ENCODE measurements at places on chromosomes 4 and X.

DNA sequence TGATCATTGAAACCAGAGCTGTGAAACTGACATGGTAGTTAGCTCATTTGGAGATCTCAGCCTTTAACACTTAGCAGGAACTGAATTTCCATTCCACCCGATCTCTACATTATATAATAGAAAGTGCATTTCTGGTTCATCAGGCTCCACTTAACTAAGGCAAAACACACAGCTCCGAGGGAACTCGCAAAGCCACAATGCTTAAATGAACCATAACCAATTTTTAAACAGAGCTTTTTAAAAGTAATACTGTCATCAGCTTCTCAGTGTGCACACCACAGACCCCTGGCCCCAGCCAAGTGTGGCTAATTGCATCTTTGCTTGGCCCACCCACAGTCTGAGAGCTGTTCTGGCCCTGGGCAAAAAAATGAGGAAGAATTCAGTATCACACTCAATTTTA, 66.1 kb downstream of the DCHS2 start:
- no peak for DNase-seq

DNA sequence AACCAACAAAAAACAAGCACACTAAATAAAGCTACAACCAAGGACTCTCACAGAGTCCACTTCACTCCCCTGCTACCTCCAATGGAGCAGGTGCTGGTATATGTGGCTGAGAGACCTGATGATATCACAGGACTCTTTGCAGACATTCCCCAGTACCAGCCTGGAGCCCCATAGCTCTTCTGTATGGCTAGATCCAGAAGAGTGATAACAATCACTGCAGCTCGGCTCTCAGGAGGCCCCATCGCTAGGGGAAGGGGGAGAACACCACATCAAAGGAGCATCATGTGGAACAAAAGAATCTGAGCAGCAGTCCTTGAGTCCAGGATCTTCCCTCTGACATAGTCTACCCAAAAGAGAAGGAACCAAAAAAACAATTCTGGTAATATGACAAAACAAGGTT, 237.1 kb upstream of the TLL1 start:
- no peak for DNase-seq

- DNase-seq, result no peak
These were observed 24.4 kb upstream of the IRAK1 start for GRCh38 chrX:154044091-154044490.

DNA sequence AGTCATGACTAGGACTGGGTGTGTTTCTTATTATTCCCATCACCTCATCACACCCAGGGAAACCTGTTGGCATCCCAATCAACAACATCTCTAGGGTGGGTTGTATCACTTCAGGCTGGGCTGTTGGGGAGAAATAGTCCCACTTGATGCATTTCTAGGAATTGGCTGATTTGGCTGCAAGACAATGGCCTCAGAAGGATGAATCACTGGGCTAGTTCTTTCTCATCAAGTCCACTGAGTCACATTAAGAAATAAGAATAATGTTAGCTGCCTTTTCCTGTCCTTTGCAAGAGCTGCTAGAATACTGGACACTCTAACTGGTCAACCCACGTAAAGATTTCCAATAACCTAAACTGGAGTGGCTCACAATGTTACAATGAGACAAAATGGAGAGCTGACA, 104.2 kb downstream of the CHRDL1 start:
- DNase-seq, result no peak

DNA sequence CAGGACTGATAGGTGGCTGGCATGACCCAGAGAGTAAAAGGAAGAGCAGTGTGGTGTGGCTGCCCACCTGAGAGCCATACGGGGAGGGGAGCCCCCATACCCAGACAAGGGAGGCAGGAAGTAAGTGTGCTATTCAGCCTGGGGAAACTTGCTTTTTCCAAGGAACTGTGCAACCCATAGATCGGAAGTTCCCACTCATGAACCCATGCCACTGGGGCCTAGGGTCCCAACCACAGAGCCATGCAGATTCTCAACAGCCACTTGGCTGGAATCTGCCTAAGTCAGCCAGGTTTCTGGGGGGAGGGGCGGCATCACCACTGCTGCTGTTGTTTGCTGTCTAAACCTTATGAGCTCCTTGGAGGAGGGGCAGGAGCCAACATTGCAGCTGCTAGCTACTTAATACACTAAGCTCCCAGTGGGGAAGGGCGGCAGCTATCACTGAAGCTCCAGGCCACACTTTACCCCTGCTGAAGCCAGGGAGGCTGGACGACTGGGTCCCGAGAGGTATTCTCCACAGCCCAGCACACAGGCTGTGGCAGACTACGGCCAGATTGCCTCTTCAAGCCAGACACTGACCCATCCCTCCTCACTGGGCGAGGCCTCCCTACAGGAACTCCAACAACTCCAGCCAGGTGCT, 410.4 kb downstream of the INPP4B start:
- no peak for DNase-seq

DNA sequence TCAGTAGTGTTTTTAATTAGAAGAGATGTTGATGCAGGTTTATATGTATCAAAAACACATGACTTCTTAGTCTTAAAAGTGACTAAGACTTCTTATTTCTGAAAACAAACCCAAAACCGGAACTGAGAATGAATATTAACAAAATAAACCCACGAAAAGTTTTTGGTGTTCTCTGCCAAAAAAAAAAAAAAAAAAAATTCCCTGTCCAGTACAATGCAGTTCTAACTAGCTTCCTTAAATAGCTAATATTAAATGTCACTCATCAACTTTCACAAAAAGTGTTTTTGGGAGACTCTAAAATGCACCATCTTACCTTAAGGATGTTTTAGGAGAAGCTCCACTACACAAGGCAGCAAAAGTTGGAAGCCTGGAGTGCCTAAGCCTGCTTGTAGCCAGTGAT, 2.0 kb downstream of the ANKRD37 start:
- no peak for DNase-seq

DNA sequence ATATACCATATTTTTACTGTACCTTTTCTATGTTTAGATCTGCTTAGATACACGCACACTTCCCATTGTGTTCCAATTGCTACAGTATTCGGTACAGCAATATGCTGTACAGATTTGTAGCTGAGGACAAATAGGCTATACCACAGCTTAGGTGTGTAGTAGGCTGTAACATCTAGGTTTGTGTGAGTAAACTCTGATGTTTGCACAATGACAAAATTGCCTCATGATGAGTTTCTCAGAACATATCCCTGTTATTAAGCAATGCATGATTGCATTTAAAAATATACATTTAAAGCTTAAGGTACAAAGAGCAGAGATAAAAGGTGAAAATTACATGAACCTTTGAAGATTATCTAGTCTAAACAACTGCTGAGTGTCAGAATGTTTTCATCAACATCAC, 181.7 kb downstream of the ADGRA3 start:
- no peak for DNase-seq

- no peak for DNase-seq
These were observed 210.4 kb downstream of the SPRY1 start for GRCh38 chr4:123606946-123607542.

DNA sequence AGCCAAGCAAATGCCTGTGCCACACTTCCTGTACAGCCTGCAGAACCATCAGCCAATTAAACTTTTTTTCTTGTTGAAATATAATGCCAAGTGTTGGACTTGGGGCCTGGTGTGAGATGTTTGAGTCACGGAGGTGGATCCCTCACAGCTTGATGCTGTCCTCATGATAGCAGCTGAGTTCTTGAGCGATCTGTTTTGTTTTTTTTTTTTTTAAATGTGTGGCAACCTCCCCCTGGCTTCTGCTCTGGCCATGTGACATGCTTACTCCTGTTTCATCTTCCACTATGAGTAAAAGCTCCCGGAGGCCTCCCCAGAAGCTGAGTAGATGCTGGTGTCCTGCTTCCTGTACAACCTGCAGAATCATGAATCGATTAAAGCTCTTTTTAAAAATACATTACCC, 973.3 kb upstream of the FTHL17 start:
- DNase-seq, result no peak

GRCh38 chr4:80225595-80225994, 28.3 kb downstream of the PRDM8 start:
- no peak for DNase-seq

DNA sequence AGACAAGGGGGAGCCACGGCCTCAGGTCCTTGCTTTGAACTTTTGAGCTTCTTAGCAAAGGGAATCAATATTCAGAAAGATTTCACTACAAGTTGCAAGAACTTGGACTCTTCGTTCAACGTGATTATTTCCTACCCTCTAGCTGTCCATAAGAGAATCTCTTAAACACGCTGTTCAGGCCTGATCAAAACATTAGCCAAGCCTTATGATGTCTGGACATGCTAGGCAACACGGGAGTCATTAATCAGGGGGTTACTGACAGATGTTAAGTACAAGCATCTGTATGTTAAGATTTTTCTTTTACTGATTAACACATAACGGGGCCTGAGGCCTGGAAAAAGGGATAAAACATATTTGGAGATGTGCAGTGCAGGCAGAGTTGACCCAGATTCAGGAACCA, 138.9 kb upstream of the IL1RAPL2 start:
- DNase-seq, result no peak

GRCh38 chr4:101669138-101669831, 121.2 kb upstream of the BANK1 start:
- DNase-seq, result no peak

Measured in activated gamma-delta T cell (primary cell).